ENCODE measurements at places on chromosomes 2 and 18.

GRCh38 chr2:16561251-16561650 lies 104.4 kb downstream of the CYRIA start:
- DNase-seq = no peak

DNA sequence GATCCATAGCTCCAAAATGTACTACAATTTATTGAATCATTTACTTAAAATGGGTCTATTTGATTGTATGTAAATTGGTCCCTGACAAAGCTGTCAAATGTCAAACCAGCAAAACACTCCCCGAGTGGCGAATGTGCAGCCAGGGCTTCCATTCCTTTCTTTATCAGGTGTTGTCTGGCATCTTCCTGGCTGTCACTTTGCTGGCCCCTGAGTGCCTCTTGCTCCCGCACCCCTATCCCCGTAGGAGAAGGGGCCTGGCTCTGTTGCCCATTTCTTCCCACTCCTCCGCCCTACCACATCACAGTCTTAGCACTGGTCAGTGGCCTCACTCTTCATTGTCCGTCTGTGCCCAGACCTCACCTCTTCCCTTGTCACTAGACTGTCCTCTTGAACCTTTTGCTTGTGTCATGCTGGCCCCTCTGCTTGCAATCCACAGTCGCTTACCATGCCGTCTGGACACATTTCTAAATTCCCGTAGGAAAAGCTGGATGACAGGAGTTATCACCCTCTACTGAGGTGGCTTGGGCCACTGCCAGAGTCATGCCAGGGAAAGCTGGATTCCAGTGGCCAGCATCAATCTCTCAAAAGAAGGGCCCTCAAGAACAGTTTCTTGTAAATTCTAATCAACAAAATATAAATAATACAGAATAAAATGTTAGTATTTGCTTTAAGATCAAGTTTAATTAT lies 15.4 kb downstream of the UBE2F start:
- DNase-seq = no peak

- no peak for DNase-seq
Measured at GRCh38 chr18:69626171-69626570, 225.5 kb downstream of the DOK6 start.

- no peak for DNase-seq
Measured at GRCh38 chr18:9609190-9609589, 5.2 kb downstream of the PPP4R1 start.

- DNase-seq = no peak
Measured at GRCh38 chr2:28400419-28400818, 7.8 kb downstream of the FOSL2 start.

DNA sequence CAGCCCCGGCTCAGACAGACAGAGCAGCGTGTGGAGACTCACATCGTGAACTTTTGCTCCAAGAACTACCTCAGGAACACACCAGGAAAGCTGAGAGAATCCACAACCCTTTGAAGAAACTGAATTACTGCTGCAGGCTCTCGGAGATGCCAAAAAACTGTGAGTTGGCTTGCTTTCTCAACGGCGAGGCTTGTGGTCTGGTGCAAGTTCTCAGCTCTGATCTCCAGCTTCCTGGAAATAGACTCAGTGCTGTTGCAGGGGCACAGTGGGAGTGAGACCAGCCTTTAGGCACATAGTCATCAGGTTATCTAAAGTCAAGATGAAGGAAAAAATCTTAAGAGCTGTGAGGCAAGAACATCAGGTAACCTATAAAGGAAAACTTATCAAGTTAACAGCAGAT lies 273.7 kb upstream of the LRATD1 start:
- no peak for DNase-seq

DNA sequence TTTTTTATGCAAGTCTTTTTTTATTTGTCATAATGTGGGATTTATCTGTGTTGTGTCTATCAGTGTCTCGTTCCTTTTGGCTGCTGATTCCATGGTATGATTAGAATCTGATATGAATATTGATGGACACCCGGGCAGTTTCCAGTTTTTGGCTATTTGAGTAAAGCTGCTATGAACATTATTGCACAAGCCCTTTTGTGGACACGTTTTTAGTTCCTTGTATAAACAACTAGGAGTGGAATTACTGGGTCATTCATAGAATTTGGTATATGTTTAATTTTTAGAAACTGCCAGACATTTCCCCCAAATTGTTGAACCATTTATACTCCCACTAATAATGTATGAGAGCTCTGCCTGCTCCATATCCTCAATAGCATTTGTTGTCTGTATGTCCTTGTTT lies 26.6 kb downstream of the HK2 start:
- no peak for DNase-seq

DNA sequence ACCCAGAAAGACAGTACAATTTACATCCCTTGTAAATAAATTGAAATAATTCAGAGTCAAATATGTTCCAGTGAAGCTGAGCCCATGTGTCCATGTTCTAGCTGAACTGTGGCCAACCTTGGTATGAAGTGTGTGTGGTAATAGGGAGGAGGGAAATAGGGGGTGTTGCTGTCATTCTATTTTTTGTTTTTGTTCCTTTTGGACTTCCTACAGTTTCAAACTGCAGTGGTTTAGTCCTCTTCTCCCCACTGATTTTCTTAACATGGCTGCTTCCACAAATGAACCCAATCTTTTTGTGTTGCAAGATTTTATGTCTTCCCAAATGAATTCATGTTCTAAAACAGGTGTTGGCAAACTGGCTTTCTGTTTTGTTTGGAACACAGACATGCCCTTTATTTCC lies 156.9 kb downstream of the CCBE1 start:
- no peak for DNase-seq

DNA sequence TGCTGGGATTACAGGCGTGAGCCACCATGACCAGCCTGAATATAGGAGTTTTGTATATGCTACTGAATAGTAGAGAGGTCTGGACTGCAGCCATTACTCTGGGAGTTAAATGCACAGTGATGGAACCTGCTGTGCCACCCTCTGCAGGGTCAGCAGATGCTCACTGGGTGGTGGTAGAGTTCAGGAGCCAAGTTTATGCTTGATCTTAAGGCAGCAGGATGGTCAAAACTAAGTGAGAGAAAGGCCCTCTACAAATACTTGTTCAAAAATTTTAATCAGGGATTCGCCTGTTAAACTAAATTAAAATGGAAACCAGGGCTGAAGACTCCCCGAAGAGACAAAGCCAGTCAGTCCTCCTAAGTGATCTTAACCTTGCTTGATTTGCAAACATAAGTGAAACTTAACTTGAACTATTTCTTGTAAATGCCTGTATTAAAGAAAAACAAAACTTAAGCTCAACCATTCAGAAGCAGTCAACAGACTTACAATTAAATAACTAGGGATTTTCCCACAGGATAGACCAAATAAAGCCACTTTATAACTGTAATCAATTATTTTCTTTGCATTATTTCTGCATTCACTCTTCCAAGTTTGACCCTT lies 4.2 kb upstream of the WDFY1 start:
- DNase-seq = no peak

DNA sequence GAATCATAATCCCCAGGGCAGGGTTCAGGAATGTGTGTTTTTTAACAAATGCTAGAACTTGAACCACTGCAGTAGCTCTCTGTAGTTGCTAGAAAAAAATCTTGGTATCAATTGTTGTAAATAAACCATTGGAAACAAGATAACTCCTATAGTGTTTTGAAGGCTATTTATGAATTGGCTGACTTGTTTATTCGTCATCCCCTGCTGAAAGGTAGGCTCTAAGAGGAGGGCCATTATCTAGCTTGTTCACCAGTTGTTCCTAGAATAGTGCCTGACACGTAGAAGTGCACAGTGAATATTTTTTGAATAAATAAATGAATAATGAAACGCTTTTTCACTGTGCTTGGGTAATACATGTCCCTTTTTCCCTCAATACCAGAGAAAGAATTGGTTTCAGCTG lies 211.4 kb downstream of the BABAM2 start:
- no peak for DNase-seq

GRCh38 chr2:26018184-26019055 lies 15.5 kb upstream of the RAB10 start:
- no peak for DNase-seq

- DNase-seq = no peak
Measured at GRCh38 chr2:226707499-226707898, 92.1 kb downstream of the IRS1 start.

DNA sequence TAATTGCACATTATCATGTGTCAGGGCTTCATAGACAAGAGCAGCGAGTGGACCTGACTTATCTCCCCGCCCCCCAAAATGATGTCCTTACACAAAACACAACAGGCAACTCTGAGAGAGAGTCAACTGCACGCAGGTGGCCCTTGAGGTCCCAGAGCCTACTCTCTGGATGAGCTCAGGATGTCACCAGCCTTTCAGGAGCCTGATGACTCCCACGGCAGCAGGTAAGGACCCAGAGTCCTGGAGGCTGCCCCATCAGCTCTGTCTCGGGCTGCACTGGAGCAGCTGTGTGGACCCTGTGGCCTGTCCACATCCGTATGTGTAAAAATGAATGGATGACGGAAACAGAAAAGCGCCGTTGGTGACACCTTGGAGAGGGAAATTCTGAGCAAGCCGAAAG lies 130.9 kb downstream of the HDAC4 start:
- no peak for DNase-seq

DNA sequence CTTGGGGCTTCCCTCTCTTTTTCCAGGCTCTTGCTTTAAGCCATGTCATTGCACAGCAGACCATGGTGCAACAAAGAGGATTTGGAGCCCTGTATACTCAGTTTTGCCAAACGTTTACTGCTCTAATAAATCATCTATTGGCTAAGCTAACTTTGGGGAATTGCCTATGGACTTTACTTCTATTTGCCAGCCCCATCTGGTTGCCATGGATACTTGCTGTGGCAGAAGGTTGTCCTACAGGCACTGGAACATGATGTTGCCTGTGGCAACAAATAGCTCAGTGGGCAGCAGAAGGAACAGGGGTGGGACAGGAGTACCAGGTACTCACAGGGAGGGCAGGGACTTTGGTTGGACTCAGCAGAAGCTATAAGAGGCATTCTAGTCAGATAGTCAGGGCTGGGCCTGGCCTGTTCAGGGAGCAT lies 129.7 kb downstream of the CCDC85A start:
- DNase-seq = no peak

DNA sequence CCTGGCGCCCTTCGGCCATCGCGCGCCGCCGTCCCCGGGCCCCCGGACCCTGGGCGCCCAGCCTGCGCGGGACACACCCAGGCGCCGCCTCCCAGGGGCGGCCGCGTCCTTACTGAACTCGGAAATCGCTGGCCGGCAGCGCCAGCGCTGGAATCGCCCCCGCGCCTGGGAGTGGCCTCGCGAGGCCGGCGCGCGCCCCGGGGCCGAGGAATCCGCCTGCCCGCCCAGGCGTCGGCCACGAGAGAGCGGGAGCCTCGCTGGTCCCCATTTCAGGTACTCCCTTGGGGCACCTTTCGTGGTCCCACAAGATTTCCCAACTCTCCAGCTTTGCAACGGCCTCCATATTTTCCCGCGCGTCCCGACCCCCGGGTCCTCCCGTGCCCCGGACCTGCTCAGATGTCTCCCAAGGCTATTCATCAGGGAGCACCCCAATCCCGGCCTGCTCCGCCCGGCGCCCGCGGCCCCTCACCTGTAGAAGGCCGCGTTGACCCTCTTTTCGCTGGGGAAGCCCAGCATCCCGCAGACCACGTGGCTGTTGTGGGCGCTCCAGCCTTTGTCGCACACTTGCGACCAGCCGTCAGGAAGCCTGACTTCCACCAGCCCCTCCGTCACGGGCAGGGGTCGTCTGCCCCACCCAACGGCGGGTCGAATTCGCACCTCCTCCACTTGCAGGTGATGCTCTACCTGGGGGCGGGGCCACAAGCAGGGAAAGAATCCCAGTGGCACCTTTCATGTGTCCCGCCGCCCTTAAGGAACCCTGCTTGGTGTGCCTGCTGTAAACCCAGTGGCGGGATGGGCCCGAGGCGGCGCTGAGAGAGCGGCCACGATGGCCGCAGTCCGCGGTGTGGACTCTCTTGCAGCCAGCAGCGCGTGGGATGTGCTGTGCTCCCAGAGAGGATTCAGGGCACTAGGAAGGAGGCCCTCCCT lies 4.6 kb downstream of the LOXL3 start:
- DNase-seq = no peak

- DNase-seq = no peak
Measured at GRCh38 chr2:44612276-44612675, 250.5 kb downstream of the CAMKMT start.

GRCh38 chr2:115389898-115390565 lies 947.6 kb downstream of the DPP10 start:
- DNase-seq = no peak

DNA sequence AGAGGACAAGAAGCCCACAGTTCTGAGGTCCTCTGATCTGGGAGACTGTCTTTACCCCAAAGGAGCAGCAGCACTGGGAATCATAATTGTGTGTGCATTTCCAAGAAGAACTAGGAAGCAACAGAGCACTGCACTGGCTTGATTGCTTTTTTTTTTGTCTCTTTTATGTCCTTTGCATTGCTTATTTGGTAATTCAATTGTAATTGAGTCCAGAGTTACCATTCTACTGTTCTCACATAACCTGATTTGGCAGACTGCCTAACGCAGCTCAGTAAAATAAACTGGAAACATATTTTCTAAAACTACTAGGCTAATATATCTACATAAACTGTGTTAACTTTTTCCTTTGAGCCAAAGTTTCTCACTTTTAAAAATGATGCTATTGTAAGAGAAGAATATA lies 190.3 kb upstream of the SLC8A1 start:
- DNase-seq = no peak

- no peak for DNase-seq
Measured at GRCh38 chr2:1283871-1284270, 129.4 kb upstream of the TPO start.

- no peak for DNase-seq
Measured at GRCh38 chr2:64942693-64943092, 46.5 kb upstream of the SLC1A4 start.

DNA sequence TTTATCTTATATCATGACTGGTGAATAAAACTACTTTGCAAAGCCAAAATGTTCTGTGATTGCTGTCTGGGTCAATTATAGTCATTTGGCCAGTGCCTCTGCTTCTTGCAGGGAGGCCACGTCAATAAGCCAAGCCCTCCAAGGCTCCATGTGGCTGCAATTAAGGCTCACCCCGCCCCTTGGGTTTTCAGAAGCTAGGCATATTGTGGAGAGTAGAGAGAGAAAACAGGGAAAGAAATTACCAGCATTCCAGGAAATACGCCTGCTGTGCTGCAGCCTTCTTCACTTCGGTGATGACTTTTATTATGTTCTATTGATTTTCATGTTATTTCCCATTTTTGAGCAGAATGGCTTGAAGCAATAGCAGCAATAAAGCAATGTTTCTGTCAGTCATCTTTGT lies 319.7 kb downstream of the SOX11 start:
- no peak for DNase-seq

DNA sequence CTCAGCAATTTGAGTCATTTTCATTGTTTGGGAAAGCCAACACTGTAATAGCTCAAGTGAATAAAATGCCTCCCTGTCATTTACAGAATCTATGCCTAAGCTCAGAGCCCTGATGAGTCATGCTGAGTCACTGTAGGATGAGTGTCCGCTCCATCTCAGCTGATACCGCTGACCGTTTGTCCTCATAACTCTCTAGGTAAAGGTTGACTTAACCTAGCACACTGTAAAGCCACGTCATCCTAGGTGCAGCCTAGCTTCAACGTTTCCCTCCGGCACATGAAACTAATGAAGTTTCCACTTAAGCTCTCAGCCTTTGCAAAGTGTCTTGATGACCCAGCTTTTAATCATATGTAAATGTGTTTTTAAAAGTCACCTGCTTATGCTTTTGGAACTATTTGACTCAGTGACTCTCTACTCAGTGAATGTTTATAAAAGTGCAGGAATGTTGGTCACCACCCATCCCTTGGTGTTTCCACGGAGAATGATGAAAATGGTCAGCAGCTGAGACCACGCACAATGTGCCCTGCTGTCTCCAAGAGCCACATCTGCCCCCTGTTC lies 154.0 kb downstream of the PMAIP1 start:
- DNase-seq = no peak

Data from effector memory CD4-positive, alpha-beta T cell (primary cell).